Astrocyte of the hippocampus (primary cell): ENCODE measurements at places on chromosomes 3 and 15.

GRCh38 chr3:18791182-18791581, 357.1 kb upstream of the KCNH8 start:
- no peak for DNase-seq

GRCh38 chr15:70833861-70834765, 19.8 kb downstream of the LARP6 start:
- DNase-seq, result peak; percentile 69

DNA sequence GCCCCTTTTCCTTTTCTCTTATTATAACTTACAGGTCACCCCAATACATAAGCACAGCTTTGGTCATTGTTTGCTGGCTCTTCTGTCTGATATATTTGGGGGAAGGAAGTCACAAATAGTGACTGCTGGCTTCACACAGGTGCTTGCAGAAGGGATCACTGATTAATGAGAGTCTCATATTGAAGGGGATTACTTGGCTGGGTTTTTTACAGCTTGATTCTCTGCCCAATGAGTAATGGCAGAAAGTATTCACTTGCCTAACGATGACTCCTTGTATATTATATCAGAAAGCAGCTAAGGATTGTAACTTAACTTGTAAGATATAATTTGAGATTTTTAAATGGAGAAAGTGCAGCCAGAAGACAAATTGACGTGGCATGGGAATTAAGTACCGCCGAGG, 119.3 kb upstream of the PFN2 start:
- DNase-seq, result no peak

DNA sequence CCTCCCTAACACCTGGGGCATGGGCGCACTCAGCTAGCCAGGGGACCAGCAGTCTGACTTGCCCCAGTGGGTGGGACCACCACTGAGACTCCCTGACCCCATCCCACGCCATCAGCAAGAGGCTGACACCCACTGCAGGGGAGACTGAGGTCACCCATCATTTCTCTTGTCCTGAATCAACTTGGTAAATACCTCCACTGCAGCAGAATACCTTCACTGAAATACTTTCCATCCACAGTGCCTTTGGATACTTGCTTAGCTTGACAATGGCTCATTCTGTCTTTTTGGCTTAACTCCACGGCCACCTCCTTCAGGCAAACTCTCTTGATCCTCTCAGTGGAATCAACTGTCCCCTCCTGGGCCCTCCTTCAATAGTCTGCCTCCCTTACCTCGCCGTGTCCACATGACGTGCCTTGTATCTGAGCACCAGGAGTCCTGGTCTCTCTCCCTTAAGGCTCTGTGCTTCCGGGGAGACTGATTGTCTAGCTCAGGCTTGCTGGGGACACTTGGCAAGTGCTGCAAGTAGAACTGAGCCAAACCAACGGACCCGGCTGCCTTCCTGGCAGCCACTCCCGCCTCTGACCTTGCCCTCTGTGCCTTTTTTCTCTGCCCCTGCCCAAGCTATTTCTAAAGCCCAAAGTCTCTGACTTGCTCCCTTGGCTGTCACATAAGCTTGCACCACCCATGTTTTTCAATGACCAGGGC, 119.1 kb downstream of the ADCY5 start:
- DNase-seq, result no peak

- DNase-seq, result no peak
Measured at GRCh38 chr3:138378331-138378730, 30.0 kb downstream of the MRAS start.

GRCh38 chr3:37982331-37982730, 8.3 kb upstream of the VILL start:
- peak; percentile 60 for DNase-seq

DNA sequence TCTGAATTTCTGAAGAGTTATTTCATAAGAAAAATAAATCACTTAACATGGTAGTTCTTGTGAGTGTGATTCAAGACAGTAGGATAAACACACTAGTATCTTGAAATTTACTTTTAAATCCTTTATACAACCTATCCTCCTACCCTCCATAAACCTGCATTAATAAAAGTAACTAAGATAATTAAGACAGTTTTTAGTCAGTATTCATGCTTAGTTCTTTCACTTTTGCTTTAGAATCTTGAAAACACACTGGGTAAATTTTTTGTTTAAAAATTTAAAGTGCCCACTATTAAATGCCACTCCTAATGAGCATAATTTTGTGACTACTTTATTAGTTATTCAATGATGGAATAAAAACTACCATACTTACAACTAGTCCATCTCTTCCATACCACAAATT, 28.8 kb downstream of the GOLIM4 start:
- no peak for DNase-seq

DNA sequence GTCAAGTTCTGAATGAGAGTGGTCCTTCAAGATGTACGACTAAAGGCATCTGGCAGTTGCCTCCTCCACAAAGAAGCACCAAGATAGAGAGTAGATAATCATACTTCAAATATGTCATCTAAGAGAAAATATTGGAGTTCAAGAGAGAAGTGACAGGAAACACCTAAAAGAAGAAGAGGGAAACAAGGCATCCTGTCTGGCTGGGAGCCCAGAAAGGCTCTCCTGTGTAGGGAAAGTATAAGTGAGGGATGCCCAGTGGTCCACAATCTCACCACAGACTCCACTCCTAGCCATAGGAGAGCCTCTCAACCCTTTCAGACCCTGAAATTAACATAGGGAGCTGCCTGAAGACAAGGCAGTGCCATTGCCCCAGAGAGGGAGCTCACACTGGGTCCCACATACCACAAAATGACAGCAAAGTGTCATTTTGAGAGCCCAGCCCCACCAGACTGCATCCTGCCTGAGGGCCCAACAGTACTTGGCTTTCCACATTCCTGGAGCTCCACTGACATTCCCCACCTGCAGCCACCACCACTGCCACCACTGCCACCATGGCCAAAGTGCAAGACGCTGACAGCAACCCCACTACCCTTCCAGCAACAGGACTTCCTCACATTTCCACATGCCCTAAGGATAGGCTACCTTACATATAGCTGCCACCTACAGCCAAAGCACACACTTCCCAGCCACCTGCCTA, 210.6 kb downstream of the ATP8B4 start:
- no peak for DNase-seq

GRCh38 chr3:139893267-139893962, 41.6 kb upstream of the CLSTN2 start:
- no peak for DNase-seq

GRCh38 chr15:48794697-48795134, 16.2 kb downstream of the CEP152 start:
- no peak for DNase-seq

- no peak for DNase-seq
Measured at GRCh38 chr3:142863930-142864920, 24.7 kb downstream of the PCOLCE2 start.

DNA sequence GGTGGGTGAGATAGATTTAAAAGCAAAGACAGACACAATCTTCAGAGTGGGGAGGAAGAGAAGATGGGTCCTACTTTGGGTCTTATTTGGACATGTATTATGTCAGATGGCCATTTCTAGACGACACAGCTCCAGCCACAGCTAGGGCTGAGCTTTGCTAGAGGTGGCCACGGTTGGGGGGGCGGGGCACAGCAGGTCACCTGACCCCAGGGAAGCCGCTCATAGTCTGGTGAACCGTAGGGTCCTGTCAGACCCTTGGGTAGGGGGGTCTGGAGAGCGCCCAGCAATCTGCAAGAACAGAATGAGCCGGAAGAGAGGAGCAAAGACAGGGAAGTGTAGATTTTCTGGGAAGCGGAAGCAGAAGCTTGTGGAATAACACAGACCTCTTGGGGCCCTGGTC, 6.6 kb downstream of the EPB42 start:
- no peak for DNase-seq

GRCh38 chr3:51371943-51372557, 13.0 kb upstream of the MANF start:
- DNase-seq, result peak; percentile 85

DNA sequence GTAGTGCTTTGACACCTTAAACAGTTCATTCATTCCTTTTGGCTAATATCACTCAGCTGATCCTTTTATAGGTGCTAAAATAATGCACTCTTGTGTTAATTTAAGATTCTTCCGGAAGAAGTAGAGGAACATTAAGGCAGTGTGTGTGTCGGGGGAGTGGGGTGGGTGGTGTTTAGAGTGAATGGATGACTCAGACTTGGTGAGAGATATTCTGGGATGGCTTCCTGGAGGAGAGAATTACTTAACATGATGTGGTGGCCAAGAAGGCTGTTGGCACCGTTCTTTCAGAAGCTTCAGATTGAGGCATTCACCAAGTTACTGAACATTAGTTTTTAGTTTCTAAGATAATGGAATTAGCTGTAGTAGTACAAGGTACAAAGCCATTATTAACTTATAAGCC, 125.6 kb upstream of the ROPN1 start:
- DNase-seq, result peak; percentile 51

- DNase-seq, result no peak
Measured at GRCh38 chr3:71238355-71238757, 345.2 kb downstream of the FOXP1 start.

- no peak for DNase-seq
Measured at GRCh38 chr3:37973246-37974054, 17.1 kb upstream of the VILL start.

- no peak for DNase-seq
Measured at GRCh38 chr3:23809840-23810342, 4.1 kb downstream of the UBE2E1 start.

DNA sequence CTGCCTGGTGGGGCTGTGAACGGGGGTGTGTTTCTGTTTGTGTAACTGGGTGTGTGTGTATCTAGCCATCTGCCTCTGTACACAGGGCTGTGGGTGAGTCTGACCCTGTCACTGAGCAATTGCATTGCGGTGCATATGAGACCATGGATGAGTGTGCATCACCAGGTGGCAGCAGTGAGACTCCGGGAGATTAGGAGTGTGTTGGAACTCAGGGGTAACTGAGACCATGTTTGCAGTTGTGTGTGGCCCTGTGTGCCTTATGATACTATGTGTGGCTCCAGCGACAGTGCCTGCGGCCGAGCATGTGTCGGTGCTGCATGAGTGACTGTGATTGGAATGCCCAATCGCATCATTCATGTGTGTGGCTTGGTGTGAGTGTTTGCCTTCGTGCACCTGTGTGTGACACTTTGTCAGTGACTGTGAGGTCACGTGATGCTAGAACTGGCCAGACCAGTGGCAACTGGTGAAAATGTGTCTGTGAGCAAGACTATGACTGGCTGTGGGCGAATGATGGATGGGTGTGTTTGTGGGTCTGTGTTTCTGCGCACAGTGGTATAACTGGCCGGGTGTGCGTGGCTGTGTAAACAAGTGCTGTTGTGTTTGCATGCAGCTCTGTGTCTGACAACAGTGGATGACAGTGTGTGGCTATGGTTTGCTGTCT, 14.0 kb downstream of the VILL start:
- peak; percentile 83 for DNase-seq

DNA sequence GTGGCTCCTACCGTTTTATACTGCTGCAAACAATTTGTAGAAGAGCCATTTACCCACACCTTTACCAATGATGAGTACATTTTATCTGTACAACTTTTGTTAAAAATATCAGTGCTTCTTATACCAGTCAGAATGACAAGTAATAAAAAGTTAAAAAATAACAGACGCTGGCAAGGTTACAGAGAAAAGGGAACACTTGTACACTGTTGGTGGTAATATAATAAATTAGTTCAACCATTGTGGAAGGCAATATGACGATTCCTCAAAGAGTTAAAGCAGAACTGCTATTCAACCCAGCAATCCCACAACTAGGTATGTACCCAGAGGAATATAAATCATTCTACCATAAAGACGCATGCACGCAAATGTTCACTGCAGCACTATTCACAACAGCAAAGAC, 51.9 kb downstream of the ARRDC4 start:
- DNase-seq, result no peak

DNA sequence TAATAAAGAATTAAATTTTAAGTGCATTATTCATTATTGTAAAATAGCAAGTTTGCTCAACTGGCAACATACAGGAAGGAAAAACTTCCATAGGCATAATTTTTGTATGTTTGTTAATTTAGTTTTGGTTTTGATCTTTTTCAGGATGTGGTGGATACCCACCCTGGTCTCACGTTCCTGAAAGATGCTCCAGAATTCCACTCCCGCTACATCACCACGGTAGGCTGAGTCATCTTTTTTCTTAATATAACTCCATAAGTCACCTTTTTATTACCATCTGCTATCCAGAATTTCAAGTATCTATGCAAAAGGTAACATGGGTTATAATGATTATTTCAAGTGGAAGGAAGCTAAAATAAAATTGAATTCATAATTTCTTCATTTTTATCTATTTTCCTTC, 104.8 kb downstream of the PPP2R3A start:
- peak; percentile 61 for DNase-seq

DNA sequence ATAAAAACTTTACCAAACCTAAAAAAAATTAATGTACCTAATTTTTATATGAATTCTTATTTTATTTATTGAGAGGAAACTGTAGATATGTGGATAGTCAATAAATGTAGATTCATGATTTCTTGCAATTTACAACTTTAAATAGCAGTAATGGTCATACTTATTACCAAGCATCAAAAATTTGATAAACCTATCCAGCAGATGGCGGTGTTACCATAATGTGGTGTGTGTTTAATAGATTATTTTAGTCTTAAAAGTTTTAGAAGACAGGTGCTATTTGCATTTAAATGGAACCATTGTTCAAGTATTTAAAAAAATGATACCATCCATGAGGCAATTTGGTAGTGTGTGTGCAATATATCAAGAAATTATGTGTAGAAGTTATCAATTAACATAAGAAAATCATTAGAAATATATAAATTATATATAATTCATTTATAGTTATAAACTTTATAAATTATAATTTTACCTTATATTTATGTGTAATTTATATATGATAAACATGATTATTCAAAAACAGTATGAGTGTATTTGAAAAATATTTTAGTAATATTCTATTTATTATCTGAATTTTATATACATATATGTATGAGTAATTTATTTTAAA, 176.0 kb upstream of the BCHE start:
- peak; percentile 58 for DNase-seq

DNA sequence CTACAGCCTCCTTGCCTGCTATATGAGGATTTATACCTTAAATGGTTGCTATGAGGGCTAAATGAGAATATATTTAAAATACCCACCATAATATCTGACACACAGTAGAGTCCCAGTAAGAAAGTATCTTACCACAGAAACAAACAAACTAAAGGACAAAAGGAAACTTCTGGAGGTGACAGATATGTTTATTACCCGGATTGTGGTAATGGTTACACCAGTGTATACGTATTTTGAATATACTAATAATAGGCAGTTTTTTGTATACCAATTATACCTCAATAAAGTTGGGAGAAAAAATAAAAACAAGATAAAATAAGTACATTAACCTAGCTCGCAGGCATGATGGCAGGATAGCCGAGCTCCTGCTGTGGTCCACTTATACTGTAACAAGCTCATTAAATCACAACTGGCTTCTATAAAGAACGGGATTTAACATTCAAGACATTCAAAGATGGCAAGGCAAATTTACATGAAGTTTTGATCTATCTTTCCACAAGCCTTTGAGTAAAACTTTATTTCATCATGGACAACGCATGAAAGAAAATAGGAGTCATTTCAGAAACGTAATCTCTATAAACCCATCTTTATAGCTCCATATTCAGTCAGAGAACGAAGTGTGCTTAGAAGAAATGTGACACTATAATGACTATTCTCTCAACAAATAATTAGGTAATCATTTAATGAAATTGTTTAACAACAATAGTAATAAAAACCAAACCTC, 1.5 kb downstream of the RPN1 start:
- peak; percentile 16 for DNase-seq
